ENCODE measurements at places on chromosomes 11 and 22.
A peak's percentile ranks its signal among the peaks of the same experiment; 100 is the strongest.

DNA sequence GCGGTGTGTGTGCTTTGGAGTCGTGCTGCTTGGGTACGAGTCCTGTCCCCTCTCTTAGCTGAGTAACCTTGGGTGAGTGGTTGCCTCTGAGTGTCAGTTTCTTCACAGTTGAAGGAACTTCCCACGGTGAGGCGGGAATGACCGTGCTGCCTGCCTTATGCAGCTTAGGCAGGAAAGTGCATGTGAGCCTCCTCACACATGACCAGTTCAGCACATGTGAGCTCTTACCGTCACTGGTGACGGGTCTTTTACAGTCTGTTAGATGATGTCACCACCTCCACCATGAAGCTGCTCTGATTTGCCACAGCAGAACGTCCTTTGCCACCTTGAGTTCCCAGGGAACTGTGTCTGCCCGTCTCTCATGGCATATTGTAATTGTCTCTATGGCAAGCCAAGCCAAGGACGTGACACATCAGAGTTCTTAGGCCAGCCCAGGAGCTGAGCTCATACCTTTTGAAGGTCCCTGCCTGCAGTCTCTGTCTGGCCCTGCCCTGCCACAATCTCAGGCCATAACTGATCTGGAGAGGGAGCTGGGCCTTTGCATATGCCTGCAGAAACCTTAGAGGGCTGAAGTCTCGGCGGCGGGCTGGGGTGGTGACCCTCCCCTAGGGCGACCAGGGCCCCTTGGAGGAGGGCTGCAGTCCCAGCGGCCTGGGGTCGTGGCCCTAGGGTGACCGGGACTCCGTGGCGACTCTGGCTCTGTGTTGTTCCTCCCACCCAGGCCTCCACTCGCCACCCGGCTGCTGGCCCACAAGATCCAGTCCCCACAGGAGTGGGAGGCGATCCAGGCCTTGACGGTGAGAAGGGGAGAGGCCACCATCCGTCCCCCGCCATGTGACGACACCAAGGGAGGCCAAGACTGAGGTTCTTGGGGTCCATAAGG, 7.8 kb downstream of the GGA1 start:
- DNase-seq: no peak

- no peak for DNase-seq
Observed at GRCh38 chr11:117632306-117632705, 164.7 kb downstream of the DSCAML1 start.

GRCh38 chr11:86103808-86104207, 34.9 kb upstream of the PICALM start:
- no peak for DNase-seq

- no peak for DNase-seq
Observed at GRCh38 chr22:49296561-49296960, 531.1 kb downstream of the BRD1 start.

DNA sequence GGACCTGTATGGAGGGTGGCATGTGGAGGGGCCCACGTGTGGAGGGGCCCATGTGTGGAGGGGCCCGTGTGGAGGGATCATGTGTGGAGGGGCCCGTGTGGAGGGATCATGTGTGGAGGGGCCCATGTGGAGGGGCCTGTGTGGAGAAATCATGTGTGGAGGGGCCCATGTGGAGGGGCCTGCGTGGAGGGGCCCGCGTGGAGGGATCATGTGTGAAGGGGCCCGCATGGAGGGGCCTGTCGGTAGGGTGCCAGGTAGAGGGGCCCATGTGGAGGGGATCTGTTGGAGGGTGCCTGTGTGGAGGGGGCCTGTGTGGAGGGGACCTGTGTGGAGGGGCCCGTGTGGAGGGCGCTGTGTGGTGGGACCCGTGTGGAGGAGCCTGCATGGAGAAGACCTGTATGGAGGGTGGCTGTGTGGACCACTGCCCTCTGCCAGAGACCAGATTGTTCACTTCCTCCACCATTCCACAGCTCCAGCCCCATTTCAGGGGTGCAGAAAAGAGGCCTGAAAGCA, 47.0 kb downstream of the IGLL5 start:
- DNase-seq: no peak

GRCh38 chr11:126578426-126578825, 222.9 kb downstream of the ST3GAL4 start:
- DNase-seq: no peak

GRCh38 chr11:126359431-126360048, 4.1 kb downstream of the ST3GAL4 start:
- DNase-seq: peak; percentile 49

- DNase-seq: no peak
Observed at GRCh38 chr11:57652662-57653061, 3.0 kb upstream of the YPEL4 start.

DNA sequence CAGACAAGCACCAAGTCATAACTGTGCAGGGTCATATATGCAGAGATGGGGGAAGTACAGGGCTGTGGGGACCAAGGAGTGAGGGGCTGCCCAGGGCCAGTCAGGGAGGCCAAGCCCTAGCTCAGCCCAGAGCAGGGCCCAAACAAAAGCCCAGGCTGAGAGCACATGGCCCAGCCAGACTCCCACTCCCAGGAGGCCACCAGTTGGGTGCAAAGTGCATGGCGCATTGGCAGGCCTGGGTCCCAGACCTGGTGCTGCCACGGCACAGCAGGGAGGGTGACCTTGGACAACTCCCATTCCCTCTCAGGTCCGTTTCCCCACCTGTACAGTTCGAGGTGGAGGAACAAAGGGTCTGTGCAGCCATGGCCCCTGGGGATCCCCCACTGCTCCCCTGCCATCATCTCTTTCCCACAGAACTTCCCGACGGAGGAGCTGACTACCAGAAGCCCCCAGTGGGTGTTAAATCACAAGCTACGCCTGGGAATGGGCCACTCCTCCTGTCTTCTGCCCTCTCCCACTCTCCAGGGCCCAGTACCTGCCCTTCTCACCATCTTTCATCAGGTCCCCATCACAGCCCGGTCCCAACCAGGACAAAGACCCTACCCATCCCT, 608 bp downstream of the NIPSNAP1 start:
- DNase-seq: no peak

- DNase-seq: no peak
Observed at GRCh38 chr11:127472505-127472904, 471.9 kb upstream of the KIRREL3 start.

GRCh38 chr22:42562279-42562678, 8.5 kb downstream of the SERHL2 start:
- no peak for DNase-seq

- DNase-seq: no peak
Observed at GRCh38 chr22:48171271-48171691, 1408.8 kb downstream of the TBC1D22A start.

GRCh38 chr11:125154378-125155099, 10.0 kb upstream of the PKNOX2 start:
- no peak for DNase-seq

All from AG09309 (cell line).